ENCODE measurements at places on chromosomes 4 and X. TPM values are rescaled to one million over a fixed set of nuclear protein-coding genes. Genes with fewer than 3 reads are reported as not detected.

The F8A3 gene
- 2.1 TPM for total RNA-seq

The ETDB gene
- not detected for total RNA-seq

DNA sequence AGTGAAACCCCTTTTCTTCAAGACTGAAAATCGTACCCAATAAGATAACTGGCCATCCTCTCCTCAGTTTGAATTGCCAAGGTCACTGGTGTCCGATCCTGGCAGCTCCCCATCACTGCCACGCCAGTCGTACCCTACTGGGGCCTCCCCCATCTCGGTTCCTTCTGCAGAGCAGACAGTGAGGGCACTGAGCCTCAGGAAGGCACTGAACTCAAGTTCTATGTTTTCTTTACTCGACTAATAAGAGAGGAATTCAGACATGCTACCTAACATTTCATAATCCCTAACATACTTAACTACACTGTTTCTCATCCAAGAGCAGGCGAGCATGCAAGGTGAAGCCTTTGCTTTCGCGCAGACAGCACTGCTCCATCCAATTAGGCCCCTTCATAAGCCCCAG is 23.4 kb downstream of the ZFYVE28 start:
- no peak for DNase-seq
- H3K4me1 ChIP-seq = peaks cover 6% of the 10 kb centered on the region
- no peaks in the 10 kb centered on the region for H3K27me3 ChIP-seq
- no peaks in the 10 kb centered on the region for H3K36me3 ChIP-seq
- H3K4me3 ChIP-seq = no peak overlapping the region
- H3K27ac ChIP-seq = no peak overlapping the region

The GLUD2 gene
- 1.4 TPM for total RNA-seq

All from ovary (tissue), 10 donors.